ENCODE measurements at places on chromosomes 1 and 21.

- DNase-seq: no peak
Measured at GRCh38 chr1:1157914-1158710, 15.6 kb upstream of the TTLL10 start.

GRCh38 chr1:186300056-186300455 lies 75.0 kb downstream of the TPR start:
- DNase-seq: no peak

DNA sequence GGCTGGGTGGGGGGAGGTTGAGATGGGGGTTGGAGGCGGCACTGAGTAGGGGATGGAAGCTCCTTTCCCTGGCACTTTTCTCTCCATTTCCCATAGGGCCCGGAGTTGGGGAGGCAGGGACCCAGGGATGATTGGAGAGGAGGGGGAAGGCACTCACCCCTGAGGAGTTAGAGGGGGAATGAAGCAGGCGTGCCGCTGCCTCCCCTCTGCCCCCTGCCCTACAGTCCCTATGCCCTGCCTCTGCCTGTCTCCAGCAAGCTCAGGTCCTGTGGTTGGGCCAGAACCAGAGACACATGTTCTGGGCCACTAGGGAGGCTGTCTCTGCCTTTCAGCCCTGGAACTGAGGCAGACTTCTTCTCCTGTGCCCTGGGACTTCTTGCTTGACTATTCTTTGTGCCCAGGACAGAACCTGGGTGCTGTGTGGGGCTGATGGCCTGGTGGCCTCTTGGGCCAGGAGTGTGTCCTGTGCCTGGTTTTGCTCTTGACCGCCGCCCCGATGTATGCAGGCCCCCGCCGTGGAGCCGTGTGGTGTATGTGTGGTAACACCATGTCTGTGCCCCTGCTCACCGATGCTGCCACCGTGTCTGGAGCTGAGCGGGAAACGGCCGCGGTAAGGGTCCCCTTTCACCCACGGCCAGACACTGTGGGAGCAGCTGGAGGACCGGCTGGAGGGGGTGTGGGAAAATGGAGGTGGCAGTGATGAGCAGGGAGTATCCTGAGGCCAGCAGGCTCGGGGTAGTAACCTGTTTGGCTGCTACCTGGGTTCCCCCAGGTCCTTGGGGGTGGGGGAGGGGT lies 1.4 kb downstream of the LYPLA2 start:
- DNase-seq: no peak

GRCh38 chr1:60184521-60184920 lies 111.0 kb upstream of the C1orf87 start:
- DNase-seq: no peak

DNA sequence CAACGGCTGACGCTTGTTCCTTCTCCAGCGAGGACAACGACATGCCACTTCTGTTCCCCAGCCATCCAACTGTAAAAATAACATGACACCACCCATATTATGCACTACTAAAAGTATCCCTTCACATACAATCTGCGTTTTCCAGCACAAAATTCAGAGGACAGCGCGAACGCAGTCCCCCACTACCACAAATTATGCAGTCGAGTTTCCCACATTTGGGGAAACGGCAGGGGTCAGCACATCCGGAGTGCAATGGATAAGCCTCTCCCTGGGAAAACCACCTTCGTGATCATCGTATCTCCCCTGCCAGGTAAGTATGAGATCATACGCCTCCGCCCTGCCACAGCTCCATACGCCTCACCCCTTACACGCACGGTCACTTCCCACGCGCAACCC lies 120.9 kb downstream of the PPIAL4G start:
- DNase-seq: no peak

DNA sequence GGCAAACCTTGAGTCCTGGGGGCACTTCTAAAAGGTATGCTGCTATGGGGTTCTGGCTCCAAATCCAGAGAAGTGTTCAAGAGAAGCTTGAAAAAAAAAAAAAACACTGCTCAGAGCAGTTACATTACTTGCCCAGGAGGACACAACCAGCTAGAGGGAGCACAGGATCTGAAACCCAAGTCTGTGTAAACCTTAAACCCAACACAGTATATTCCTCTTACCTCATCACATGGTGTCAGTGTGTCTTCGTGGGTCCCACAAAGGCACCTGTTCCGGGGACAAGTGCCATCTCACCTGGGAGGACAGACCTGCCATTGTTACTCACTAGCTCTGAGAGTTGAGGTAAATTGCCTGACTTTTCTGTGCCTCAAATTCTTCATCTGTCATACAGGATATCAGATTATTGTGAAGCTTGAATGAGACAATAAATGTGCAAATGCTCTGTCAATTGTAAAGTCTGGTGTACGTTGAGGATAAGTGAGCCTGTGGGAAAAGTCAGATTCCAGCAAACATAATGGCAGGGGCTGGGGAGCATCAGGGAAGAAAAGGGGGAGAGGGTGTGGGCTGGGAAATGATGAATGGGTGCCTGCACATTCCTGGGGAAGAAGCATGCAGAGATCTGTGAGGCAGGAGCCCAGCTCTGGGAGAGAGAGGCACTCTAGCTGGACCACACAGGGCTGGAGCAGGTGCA lies 170.4 kb upstream of the ZC3H12A start:
- DNase-seq: no peak

Measured in stimulated activated CD4-positive, alpha-beta T cell treated with anti-CD3 and anti-CD28 coated beads, TNF-alpha, amount 100 ng/mL, for 48 hours (primary cell).